Stimulated activated effector memory CD8-positive, alpha-beta T cell treated with anti-CD3 and anti-CD28 coated beads, Interleukin-12 subunit alpha, Interleukin-12 subunit beta, amount 100 ng/mL, for 72 hours (primary cell): ENCODE measurements at places on chromosomes 11 and 22.

GRCh38 chr11:113504586-113504985, 29.4 kb upstream of the DRD2 start:
- DNase-seq, result no peak

DNA sequence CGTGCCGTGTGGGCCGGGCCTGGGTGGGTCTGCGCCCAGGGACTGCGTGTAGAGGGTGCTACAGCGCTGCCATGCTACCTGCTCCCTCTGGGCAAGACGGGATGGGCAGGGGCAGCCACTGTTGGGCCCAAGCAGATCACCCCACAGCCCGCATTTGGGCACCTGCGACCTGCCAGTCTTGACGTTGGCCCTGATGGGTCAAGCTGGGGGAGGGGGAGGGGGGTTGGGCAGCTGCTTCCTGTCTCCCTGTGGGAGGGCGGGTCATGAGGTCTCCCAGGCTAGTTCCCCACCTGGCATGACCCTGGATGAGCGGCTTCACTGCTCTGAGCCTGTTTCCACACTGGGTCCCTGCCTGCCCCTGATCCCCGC, 2.8 kb upstream of the RPS19BP1 start:
- no peak for DNase-seq

DNA sequence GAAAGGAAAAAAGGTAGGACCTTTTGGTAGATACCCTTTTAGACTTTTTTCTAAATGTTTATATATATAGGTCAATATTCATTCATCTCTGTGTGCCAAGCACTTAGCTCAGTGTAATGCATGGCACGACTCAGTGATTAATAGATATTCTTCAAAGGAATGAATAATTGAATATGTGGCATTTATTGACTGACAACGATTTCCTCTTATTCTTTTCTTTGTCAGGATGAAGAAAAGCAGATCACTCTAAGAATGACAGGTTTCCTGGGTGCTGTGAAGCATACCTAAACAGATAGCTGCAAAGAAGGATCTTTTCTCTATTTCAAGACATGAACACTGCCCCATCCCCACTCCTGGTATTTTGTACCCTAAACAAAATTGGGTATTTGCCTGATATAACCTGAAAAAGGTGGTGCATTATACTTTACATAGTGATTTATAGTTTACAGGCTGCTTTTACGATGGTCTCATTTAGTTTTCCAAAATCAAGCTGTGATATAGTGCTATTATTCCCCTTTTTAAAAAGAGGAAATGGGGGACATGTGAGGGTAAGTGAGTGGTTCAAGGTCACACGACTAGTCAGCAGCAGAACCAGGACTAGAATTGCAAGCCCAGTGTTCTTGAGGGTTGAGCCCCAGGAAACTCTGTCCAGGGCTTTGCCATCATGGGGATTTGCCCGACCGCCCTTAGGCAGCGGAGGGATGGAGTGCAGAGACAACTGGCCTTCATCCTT, 32.9 kb upstream of the CLMP start:
- DNase-seq, result no peak

GRCh38 chr22:22037740-22038139, 55.2 kb upstream of the TOP3B start:
- DNase-seq, result no peak

DNA sequence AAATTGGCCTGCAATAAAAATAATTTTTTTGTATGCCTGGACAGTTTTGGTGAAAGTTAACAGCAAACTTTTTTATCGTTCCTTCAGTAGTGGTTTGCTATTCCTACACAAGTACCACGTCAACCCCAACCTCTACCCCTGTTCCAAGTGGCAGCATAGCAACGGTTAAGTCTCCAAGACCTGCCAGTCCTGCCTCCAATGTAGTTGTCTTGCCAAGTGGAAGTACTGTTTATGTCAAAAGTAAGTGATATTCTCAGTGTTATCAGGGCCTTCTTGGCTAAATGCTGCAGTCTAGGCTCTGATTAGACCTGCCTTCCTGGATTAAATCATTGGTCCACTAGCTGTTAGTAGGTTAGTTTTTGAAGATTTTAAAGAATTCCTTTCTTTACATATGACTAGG, 15.0 kb downstream of the EMSY start:
- no peak for DNase-seq

DNA sequence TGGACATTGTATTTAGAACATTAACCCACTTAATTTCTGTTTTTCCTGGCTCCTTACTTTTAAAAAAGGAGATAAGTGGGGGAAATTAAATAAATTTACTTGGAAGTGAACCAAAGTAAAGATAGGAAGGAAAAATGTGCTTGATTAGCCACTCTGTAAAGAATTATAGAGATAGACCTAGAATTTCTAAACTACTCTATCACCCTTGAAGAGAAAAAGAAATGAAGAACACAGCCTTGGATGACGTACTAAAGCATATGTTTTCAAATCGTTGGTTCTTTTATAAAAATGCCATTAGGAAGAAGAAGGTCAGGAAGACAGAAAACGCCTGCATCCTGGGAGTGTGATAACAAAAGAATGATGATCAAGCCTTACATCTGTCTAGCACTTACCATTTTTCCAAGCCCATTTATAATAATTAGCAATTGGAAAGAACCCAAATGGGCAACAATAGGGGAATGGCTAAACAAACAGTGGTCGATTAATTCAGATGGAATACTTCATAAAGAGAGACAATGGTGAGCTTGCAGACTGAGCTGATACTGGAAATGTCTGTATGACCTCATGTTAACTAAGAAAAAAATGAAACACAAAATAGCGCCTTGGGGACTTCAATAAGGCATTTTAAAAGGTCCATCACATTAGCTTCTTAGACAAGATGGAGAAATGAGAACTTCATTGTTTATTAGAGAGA, 81.0 kb upstream of the LRRC55 start:
- DNase-seq, result no peak

DNA sequence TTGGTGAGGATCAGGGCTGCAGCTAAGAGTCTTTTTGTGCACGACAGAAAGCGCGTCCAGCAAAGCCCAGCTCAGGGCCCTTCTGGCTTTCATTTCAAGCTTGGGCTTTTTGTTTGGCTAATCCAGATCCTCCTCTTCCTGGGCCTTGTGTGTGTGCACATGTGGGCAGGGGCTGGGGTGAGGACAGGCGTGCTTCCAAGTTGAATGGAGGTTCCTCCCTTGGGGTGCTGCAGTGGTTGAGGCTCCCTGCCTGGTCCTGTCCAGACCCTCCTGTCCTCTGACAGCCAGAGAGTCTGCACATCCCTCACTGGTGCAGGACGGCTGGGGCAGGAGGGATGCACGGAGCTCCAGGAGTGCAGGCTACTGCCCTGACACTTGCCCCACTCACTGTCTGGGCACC, 62.0 kb upstream of the NECTIN1 start:
- DNase-seq, result no peak

- DNase-seq, result no peak
Observed at GRCh38 chr11:8733852-8734251, 51.3 kb downstream of the RPL27A start.

GRCh38 chr22:47315862-47316419, 553.5 kb downstream of the TBC1D22A start:
- no peak for DNase-seq

GRCh38 chr11:126112547-126112946, 49.9 kb upstream of the CDON start:
- no peak for DNase-seq

DNA sequence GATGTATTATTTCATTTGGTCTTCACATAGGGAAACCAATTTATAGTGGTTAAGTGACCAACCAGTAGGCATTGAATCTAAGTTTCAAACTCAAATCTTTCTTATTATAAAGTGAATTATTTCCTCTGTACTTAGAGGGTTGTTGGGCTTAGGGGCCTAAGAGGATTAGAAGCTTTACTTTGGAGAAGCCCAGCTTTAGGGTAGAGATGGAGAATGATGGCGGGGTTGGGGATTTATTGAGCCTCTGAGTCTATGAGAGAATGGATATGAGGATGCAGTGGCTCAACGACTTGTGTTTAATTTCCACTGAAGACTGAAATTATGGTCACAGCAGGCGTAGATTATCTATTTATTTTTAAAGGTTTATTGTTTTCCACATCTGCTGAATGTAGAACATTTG, 55.5 kb downstream of the CHRDL2 start:
- no peak for DNase-seq

DNA sequence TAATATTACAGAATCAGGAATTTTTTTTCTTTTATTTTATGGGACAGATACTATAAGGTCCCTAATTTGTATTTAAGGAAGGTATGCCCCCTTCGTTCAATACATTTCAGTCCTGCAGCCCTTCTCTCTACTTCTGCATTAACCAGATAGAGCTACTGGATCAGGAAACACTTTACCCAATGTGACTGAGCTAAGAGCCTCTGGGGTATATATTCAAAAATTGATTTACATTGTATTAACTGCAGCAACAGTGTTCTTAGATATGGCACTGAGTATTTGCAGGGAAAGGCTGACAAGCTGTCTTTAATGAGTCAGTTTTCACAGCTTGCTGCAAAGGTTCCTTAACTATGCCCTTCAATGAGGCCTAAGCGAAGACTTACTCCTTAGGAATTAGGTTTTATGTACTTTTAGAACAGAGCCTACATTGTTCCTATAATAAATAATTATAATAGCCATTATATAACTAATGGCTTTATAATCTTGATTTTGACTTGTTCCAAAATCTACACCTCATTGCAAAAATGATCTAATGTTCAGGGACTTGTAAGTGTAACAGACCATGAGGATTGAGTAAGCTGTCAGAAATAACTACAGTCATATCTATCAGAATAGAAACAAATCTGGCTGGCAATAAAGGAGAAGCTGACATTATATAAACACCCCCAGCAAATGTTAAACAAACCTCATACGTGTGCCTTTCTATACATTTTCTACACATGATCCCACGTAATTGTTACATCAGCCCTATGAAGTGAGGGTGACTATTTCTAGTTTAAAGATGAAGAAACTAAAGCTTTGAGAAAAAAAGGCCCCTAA, 55.0 kb downstream of the DDI1 start:
- no peak for DNase-seq

DNA sequence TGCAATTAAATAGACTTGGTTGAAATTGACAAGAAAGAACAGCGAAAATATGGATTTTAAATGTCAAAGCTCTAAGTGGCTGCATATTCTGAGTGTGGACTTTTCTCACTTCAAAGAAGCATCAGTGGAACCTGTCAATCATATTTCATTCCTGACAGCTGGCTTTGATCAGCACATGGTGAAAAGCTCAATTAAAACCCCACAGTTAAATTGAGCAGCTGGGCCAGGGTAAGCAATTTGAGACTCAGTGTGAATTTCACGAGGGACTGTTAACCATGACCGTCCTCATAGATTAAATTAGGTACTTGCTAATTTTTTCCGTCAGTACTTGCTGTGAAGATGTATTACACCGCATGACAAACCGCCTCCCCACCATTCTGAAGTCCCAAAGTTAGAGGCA, 11.0 kb upstream of the OR10D3 start:
- no peak for DNase-seq

DNA sequence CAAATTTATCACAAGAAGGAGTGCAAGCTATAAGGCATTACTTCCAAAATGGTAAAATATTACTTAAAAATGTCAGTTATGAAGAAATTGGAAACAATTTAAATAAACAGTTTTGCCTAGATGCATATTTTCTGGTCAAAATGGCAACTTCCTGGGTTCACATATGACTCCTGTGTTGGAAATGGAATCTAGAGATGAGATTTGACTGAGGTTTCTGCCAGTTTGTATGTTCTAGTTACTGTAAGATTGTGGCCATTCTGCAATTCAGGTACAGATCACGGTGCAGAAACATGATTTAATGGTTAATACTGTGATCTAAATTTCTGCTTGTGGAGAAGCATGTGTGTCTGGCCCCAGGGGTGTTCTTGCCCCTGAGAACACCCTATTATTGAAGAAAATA, 3.4 kb upstream of the OR4C6 start:
- DNase-seq, result no peak

- no peak for DNase-seq
Observed at GRCh38 chr22:41911001-41911611, 3.8 kb downstream of the SHISA8 start.
